Cardiac septum (tissue), 1 donor: ENCODE measurements at places on chromosomes 13 and 19. TPM values are rescaled to one million over a fixed set of nuclear protein-coding genes. Genes with fewer than 3 reads are reported as not detected.

GRCh38 chr19:46328079-46328478 lies 18.8 kb upstream of the PPP5C start:
- no peak for DNase-seq

GRCh38 chr19:13865571-13866462 lies 11.1 kb upstream of the NANOS3 start:
- no peak for DNase-seq

GRCh38 chr13:46490129-46490528 lies 62.8 kb upstream of the LRCH1 start:
- DNase-seq: no peak

GRCh38 chr13:59643906-59644626 lies 519.7 kb downstream of the DIAPH3 start:
- DNase-seq: no peak

GRCh38 chr13:49240017-49240416 lies 7.7 kb upstream of the CDADC1 start:
- no peak for DNase-seq

GRCh38 chr19:19849056-19849455 lies 16.6 kb upstream of the ZNF253 start:
- no peak for DNase-seq

GRCh38 chr13:67069117-67069767 lies 160.9 kb downstream of the PCDH9 start:
- no peak for DNase-seq

- DNase-seq: no peak
These were observed 1.5 kb downstream of the PDS5B start for GRCh38 chr13:32587811-32588170.

GRCh38 chr13:113843063-113843654 lies 20.7 kb downstream of the GAS6 start:
- no peak for DNase-seq

- no peak for DNase-seq
These were observed 83.1 kb downstream of the B3GLCT start for GRCh38 chr13:31282741-31283455.

GRCh38 chr19:29612801-29613595 lies 6.9 kb downstream of the POP4 start:
- DNase-seq: no peak

- DNase-seq: no peak
These were observed 1763.3 kb upstream of the MIR17HG start for GRCh38 chr13:89584058-89584620.

DNA sequence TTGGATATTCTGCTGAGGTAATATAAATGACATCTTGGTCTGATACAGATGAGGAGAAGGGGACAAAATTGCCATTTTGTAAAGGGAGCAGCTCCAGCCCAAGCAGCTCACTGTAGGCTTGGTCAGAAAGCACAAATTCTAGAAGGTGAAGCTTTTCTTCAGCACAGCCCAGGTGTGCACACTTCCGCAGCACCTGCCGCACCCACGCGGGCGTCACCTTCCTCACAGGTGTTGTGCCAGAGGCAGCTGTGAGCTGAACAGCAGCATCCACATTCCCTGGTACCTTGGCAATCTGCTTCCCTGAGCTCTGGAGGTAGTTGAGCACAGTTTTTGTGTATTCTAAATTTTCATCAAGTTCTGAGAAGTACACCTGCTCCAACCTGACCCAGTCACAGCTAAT lies 79.0 kb downstream of the SACS start:
- DNase-seq: no peak

DNA sequence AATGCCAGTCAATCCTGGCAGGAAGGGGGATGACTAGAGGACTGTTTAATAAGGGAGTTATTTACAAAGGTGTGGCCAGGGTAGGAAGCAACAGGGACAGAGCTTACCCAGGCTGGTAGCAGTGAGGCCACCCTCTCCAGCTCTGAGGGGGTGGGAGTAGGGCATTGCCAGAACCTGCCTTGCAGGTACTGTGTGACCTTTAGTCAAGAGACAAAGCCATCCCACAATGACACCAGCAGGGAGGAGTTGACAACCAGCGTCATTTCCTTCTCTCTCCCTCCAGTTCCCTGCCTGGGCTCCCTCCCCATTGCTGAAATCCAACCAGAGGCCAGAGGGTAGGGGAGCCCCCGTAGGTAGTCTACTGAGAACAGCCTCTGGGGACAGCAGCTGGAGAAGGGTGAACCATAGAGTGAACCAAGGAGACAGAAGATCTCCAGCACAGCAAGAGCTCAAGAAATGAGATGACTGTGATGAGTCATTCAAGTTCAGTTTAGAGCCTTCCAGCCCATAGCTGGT lies 33.3 kb upstream of the SPATA13 start:
- no peak for DNase-seq

GRCh38 chr13:42123600-42123999 lies 75.2 kb downstream of the DGKH start:
- DNase-seq: no peak

DNA sequence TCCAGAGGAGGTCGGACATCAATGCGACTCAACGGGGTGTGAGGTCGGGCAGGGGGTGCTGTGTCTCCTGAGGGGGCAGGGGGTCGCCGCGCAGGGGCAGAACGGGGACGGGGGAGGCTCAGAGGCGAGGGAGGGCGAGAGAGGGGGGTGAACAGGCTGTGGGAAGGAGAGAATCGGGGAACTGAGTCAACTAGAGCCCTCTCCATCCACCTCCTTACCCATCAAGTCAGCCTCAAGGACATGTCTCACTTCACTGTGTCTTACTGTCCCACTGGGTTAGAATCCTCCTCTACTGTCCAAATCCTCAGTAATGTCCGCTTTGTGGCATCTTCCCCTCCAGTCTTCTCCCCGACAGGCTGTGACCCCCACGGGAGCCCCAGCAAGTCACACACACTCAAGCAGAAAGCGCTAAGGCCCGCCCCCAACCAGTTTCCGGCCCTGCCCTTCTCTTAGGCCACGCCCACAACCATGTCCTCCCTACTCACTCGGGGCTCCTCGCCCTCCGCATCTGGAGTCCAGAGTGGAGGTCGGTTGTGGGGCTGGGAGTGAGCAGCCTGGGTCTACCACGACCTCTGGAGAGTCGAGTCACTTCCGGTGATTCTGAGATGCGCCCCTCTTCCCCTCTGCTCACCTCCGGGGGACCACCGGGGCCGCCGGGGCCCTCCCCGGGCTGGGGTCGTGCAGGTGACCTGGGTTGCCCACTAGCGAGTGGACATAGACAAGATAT lies 9.3 kb downstream of the PLEKHA4 start:
- no peak for DNase-seq

GRCh38 chr13:44648392-44649103 lies 72.4 kb upstream of the TSC22D1 start:
- no peak for DNase-seq

DNA sequence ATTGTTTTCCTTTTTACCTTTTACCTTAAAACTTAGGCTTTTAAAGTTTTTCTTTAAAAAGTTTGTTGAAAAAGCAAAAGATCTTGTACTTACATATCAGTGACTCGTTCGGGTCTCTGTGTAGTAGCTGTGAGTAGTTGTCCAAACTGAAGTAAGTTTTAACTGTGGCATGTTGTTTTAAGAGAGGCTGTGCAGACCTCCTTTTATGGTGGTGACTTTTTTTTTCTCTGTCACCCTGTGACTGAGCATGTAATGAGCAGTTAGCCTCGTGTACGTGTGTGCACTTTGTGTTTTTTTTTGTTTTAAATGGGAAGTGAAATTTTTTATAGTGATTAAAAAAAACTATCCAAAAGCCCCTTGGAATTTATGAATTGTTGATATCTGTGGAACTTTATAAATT lies at the start of gene GPR183:
Gene GPR183, minus strand, starts transcription at position 153 of the 400 bp plus-strand sequence. CDS start 11,254 bp downstream, outside the sequence.
- no peak for DNase-seq

GRCh38 chr19:43667126-43667875 lies 2.7 kb downstream of the PLAUR start:
- no peak for DNase-seq

DNA sequence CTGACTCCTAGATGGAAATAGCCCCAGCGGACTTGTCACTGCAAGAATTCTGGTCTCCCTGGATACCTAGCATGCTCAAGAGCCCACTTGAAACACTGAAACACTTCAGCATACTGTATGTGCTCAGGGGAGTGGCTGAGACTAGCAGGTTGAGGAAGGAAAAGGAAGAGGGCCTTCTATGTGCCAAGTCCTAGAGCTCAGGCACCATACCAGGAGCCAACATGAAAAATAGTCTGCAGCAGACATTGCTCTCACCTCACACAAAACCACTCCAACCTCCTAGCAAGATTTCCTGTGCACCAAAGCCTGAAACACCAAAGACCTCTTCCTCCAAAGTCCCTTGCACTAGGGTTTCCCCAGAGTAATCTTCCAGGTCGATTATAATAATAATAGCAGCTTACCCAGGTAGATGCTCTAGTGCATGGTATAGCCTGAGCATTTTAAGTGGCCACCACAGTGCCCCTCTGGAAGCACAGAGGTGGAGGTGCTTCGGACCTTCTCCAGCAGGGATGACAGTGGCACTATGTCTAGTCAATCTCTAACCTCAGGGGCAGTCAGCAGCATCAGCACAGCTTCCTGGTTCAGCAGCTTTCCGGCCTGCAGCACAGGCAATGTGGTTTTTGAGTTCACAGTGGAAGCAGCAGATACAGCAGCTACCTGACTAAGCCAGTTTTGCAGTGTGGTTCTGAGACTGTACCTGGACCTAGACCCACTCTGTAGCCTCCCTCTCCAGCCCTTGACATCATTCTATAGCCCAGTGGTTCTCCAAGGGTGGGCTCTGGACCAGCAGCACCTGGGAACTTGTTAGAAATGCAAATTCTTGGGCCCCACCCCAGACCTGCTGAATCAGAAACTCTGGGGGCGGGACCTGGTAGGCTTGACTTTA lies 45.6 kb upstream of the UBE2L5 start:
- DNase-seq: no peak

- no peak for DNase-seq
These were observed 13.0 kb upstream of the CYSLTR2 start for GRCh38 chr13:48640767-48641166.

DNA sequence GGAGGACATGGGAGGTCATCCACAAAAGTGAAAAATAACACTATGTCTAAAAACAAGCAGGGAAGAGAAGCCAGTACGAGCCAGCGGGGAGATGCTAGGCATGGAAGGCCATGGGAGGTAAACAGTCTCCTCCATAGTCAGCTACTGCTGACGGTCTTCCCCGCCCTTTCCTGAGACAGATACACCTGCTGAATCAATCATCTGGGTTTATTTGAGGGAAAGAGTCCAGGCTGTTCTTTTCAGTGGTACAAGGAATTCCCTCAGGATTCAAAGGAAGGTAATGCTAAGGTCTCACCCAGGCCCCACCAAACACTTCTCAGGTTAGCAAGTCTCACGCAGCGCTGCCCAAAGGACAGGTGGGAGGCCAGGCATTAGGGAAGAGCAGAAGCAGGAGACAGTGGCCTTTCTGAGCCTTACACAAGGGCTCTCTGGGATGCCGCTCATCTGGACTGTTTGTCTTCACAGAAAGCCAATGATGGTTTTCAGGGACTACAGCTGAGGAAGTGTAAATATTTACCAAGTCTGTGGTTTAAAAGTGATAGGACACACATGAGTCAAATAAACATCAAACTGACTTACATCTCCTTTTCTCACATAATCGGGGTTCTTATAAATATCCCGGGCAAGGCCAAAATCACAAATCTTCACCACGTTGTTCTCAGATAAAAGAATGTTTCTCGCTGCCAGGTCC lies 173.9 kb downstream of the FLT1 start:
- no peak for DNase-seq

DNA sequence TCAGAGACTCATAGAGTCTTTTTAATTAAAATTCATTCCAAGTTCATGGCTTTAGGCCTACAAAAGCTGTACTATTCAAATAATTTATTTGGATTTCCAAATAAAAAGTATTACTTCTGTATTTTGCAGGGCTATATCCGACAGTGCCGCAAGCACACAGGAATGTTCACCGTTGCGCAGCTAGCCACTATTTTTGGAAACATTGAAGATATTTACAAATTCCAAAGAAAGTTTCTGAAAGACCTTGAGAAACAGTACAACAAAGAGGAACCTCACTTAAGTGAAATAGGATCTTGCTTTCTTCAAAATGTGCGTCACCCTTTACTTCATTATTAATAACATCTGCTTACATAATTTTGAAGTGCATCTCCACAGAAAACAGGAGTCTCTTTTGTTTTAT lies 20.5 kb upstream of the C1QTNF9 start:
- DNase-seq: no peak

DNA sequence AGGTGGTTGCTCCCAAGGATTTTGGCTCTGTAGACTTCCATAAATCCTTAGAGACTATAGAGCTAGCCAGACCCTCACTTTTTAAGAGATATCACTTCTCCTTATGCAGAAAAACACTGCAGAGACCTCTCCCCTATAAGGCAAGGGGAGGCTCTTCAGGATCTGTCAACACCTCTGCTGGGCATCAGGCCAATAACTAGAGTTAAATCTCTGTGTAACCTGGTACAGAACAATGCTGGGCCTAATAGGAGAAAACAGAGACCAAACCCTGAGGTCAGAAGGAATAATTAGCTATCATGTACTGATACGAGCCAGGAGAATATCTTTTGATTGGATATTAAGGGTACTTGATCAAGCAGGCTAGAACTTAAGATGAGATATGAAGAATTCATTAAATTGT lies 358.5 kb downstream of the TBC1D4 start:
- DNase-seq: no peak

GRCh38 chr19:37997911-37998344 lies 90.9 kb downstream of the SIPA1L3 start:
- no peak for DNase-seq

GRCh38 chr19:49106648-49107135 lies 7.5 kb upstream of the LIN7B start:
- peak; percentile 77 for DNase-seq

DNA sequence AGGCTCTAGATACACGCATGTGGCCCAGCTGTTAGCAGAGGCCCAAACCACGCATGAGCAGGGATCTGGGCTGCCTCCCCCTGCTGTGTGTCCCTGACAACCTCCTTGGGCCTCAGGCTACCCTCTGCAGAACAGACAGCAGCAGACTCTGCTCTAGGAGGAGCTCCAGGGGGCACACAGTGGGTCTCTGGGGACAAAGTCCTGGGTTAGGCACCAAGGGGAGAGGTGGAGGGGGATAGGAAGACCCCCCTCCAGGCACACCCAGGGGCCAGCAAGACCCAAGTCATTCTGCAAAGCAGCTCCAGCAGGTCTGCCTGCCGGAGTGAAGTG lies 8.0 kb downstream of the TINCR start:
- no peak for DNase-seq

- DNase-seq: no peak
These were observed 924.6 kb downstream of the OLFM4 start for GRCh38 chr13:53953183-53953582.

The ZNF99 gene
- 0.11 TPM for total RNA-seq

The OLFM2 gene
- total RNA-seq: 4.1 TPM

The PRTN3 gene
- total RNA-seq: 0.62 TPM

The PEAK3 gene
- total RNA-seq: 0.19 TPM

The UNC13A gene
- total RNA-seq: 0.30 TPM

The HCST gene
- 5.4 TPM for total RNA-seq

The MEIS3 gene
- total RNA-seq: 3.7 TPM

The LINGO3 gene
- total RNA-seq: not detected

The MEIOSIN gene
- total RNA-seq: not detected

The CEACAM20 gene
- not detected for total RNA-seq

The ZNF558 gene
- 11.7 TPM for total RNA-seq

The NCAN gene
- total RNA-seq: not detected

The SBK3 gene
- total RNA-seq: 6.7 TPM

The MAP4K1 gene
- total RNA-seq: 1.5 TPM

The CCDC8 gene
- 34.2 TPM for total RNA-seq
